ENCODE measurements at places on chromosomes 16 and 17. TPM values are rescaled to one million over a fixed set of nuclear protein-coding genes. Genes with fewer than 3 reads are reported as not detected.

GRCh38 chr17:14302431-14303099 is 1.7 kb downstream of the HS3ST3B1 start:
- peak; percentile 68 for DNase-seq

GRCh38 chr16:67150833-67151396 is at the start of gene B3GNT9:
B3GNT9 (minus strand) TSS chr16:67150998; CDS start chr16:67150485, 513 bp downstream.
- peak; percentile 54 for DNase-seq

GRCh38 chr17:35117984-35118383 is 1.7 kb downstream of the RAD51D start:
- peak; percentile 51 for DNase-seq

The KRTAP2-2 gene
- total RNA-seq: not detected

The MGRN1 gene
- total RNA-seq: 15.4 TPM

The ANTKMT gene
- 22.8 TPM for total RNA-seq

DNA sequence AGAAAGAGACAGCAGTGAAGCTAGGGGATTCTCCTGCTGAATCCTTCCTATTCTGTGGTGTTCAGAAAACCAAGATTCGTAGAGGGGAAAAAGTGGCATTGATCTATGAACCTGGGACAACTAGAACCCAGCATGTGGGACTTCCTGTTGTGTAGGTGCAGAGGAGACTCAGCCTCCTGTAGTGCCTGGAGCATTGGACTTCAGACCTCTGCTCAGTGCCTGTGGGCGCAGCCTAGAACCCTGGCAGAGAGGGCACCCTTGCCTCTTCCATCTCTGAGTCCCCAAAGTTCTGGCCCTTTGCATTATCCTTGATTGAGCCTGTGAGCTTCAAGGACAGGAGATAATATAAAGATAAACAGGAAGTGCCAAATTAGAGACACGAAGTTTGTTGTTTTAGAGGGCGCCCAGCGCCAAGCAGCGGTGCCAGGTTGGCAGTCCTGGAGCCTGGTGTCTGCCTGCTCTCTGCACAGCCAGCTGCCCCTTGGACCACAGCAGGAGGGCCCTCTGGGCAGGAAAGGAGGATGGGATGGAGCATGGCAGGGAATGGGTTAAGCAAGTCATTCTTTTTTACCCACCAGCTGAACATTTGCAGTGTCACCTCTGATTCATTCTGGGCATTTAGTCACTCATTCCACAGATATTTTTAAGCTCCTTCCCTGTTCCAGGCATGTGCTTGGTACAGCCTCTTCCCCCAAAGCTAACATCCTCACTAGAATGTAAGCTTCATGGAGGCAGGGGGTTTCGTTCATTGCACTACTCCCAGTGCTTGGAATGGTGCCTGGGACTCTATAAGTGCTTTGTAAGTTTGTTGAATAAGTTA is 11.9 kb upstream of the SP6 start:
- peak; percentile 80 for DNase-seq

GRCh38 chr17:60327134-60327900 is 64.6 kb downstream of the USP32 start:
- DNase-seq: no peak

- DNase-seq: peak; percentile 66
These were observed 26.3 kb downstream of the GINS3 start for GRCh38 chr16:58418601-58419000.

DNA sequence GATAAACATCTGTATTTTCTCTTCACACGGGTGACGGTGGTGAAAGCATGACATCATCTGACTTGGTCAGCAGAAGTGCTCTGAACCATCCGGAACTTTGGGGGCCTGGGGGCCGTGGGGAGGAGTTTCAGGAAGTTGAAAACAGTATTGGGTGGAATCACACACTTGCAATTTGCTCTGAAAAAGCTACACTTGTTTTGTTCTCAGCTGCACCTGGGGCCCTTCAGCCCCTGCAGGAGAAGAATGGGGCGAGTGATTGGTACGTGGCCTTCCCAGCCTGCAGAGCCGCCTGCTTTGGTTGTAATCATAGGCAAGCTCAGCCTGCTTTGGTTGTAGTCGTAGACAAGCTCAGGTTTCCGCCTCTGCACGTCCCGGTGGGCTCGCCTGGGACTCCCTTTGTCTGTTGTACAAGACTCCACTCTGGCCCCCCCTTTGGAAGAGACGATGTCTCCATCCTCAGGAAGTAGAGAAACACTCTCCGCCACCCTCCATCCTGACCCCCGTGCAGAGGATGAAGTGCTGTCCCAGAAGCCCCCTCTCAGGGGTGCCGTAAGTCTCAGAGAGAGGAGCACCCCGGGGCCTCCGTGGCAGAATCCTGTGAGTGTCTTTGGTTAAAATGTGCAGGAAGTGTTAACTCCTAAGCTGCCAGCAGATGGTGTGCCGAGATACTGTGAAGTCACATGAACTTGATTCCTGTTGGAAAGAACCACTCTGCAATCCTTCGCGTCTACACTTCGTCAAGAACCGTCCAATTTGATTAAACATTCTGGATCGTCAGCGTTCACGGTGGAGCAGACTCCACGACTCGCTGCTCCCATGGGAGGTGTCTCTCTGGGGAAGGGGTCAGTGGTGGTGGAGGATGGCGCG is 5.4 kb downstream of the BANP start:
- DNase-seq: peak; percentile 43
